DMS79 (cell line): ENCODE measurements at places on chromosomes 3 and 15.
A peak's percentile ranks its signal among the peaks of the same experiment; 100 is the strongest.

- no peak for DNase-seq
Measured at GRCh38 chr15:49430046-49430445, 7.0 kb downstream of the FGF7 start.

DNA sequence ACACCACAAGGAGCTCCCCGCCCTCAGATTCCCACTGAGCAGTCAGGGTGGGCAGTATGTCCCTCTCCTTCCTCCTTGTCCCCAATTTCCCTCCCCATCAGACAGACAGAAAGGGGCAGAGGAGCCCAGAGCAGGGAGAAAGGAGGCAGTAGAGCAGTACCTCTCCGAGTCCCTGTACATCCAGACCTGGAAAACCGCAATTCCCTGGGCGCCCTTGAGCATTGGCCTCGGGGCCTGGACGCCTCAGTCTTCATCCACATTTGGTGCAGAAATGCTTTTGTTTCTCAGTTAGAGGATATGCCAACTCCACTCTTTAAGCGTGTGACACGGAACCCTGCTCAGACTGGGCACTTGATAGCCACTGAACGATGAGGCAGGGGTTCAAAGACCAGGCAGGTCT is 5.9 kb downstream of the ISG20 start:
- DNase-seq = no peak

GRCh38 chr15:40441565-40442531 is 1.1 kb downstream of the BAHD1 start:
- no peak for DNase-seq

DNA sequence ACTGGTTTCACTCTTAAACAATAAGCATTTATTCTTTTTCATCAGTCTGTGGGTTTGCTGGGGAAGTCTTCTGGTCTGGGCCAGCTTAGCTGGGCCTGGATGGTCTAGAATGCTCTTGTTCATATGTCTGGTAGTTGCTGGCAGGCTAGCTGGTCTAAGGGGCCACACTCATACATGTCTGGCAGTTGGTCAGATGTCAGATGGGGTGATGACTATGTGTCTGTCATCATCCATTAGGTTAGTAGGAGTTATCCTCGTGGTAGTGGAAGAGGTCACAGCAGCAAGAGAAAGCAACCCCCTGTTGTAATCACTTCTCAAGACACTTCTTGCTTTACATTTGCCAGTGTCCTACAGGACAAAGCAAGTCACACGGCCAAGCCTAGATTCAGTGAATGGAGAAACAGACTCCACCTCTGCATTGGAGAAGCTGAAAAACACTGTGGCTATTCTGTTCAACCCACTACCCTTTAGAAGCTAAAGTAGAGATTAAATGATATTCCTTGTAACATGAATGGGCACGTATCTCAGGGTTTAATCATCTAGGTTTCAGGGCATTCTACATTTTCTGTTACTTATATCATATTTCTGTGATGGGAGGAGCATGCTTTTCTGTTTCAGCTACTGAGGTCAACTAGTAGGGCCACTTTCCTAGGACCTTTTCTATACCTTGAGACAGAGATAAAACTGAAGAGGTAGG is 5.5 kb upstream of the ARID3B start:
- no peak for DNase-seq

DNA sequence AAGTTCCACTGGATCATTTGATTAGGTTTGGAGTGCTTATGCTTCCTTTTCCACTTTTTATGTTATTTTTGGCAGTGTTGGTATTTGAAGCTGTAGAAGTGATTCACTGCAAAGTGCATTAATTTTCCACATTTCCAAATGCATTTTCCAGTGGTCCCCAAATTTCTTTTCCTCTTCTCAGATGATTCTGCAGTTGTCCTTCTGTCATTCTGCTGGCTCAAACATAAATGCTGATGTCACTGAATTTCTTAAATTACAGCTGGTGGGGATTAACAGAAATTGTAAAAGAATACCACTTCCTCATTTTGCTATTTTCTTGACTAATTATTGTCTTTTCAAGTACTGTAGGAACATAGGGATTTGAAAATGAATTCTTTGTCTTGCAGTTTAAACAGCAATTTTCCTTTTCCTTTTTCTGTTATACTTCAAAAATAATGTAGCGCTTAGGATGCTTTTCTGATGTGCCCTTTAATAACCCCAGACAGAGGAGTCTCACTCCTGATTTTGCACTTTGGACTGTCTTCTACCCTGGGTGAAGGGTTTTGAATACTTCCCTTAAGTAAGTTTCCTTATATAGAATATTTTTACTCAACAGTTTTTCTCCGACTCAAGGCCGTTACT is 25.0 kb downstream of the MITF start:
- no peak for DNase-seq

- no peak for DNase-seq
Measured at GRCh38 chr3:196707566-196707965, 4.5 kb downstream of the CEP19 start.

DNA sequence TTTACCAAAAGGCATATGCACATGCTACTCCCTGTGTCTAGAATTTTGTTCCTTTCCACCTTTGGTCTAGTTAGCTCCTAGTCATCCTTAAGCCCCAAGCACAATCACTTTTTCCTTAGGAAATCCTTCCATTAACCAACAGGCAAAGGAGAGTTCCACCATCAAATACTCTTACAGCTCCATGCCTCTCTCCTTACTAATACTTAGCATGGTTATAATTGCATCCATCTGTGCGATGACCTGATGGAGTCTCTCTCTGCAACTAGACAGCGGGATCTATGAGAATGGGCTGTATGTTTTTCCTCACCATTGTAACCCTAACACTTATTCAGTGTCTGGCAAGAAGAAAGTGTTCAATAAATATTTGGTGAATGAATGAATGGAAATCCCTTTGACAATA is 69.3 kb upstream of the SMAD3 start:
- no peak for DNase-seq

GRCh38 chr3:67937498-67938118 is 283.2 kb upstream of the SUCLG2 start:
- DNase-seq = no peak

- no peak for DNase-seq
Measured at GRCh38 chr3:175386630-175387029, 527.5 kb downstream of the NAALADL2 start.

DNA sequence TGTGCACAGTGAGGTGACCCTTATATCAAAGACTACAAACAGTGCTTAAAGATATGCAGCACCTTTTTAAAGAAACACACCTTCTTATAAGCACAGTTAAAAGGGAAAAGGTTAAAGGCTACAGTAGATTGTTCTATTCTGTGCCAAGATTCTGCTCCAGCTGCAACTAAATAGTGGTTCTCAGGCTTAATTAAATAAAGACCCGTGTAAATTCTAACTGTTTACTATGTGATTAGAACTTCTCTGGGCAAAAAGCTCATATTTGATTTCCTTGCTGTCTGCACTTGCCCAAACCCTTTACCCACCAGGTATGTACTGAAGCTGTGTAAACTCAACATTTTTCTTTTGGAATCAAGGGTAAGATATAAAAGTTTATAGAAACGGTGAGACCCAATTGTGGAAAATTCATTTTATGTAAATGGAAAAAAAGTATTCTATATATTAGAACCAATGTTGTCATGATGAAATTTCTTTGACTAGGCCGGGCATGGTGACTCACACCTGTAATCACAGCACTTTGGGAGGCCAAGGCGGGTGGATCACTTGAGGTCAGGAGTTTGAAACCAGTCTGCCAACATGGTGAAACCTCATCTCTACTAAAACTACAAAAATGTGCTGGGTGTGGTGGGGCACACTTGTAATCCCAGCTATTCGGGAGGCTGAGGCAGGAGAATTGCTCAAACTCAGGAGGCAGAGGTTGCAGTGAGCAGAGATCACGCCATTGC is 230.6 kb downstream of the MECOM start:
- no peak for DNase-seq

DNA sequence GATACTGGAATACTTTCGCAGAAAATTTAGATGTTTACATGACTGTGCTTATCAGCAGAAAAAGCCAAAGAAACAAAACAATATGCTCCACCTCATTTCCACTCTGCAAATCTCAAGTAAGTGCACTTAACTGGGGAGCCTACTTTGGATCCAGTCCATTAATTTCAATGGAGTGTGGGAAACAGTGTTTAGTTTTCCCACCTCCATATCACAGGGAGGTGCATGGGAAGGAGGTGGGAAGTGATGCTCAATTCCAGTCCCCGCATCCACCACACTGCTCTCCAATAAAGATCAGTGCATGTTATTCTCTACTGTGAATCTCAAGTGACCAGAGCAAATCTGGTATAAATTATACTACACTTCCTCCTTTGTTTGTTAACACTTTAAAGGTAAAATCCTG is 2.9 kb downstream of the NEDD4 start:
- peak; percentile 48 for DNase-seq

DNA sequence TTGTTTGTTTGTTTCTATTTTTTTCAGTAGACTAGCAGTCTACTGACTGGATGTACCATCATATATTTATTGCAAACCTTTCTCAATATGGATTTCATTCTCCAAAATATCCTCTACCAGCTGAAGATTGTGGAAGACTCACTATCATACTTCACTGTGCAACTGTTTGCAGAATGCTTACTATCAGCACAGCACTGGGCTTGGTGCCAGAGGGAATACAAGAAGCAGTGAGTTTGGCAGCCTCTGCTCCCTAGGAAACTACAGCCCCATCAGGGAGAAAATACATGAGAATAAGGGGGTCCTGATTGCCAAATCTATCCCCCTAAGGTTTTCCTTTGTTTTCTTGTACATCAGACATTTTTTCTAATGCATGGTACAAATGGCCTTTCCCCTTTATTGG is 27.5 kb downstream of the AQP9 start:
- no peak for DNase-seq

GRCh38 chr3:197504641-197505121 is 51.1 kb downstream of the BDH1 start:
- no peak for DNase-seq

- no peak for DNase-seq
Measured at GRCh38 chr15:28107111-28107903, 8.2 kb upstream of the OCA2 start.

DNA sequence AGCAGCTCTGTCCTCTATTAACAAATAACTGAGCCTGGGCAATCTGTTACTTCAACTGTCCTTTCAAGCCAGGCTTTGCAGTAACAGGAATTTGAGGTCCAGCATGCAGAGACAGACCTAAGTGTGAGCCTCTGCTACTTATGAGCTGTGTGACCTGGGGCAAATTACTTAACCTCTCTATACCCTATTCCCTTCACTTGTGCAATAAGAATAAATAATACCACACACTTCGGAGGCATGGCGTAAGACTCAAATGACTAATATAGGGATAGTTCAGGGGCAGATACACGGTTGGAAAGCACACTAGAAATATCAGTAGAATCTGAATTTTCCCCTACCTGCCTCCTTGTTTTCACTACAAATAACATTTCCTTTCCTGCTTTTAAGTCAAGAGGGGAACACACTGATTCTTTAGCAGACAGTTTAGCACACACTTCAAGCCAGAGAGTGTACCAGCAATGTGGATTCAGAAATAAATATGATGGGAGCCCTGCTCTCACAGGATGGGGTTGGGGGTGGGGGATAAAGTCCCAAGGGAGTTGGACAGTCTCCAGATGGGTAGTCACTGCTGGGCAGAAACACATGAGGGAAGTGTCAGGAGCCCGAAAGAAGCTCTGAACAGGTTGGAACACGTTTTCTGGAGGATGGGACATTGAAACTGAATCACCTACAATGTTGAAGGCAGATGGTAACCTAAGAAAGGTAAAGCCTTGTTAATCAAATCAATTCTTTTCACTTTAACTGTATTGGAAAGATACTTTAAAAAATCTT is 61.8 kb upstream of the RBP1 start:
- no peak for DNase-seq

DNA sequence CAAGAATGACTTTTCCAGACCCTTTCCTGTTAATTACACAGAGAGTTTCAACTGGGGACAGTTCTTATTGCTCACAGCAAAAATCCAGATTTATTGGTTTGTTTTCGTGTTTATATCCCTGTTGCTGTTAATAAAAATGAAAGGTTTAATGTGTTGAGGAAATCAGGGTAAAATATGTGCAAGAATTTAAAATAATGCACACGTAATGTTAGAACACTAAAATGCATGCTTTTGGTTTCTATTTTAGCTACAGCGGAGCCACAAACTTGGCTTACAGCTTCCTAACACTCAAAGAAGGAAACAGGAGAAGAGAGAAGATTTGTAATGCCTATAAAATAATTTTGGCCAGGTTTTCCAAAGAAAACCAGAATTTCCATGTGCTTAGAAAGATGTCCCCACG is 62.7 kb downstream of the CASR start:
- no peak for DNase-seq

- no peak for DNase-seq
Measured at GRCh38 chr3:52874160-52874701, 23.1 kb downstream of the STIMATE start.

DNA sequence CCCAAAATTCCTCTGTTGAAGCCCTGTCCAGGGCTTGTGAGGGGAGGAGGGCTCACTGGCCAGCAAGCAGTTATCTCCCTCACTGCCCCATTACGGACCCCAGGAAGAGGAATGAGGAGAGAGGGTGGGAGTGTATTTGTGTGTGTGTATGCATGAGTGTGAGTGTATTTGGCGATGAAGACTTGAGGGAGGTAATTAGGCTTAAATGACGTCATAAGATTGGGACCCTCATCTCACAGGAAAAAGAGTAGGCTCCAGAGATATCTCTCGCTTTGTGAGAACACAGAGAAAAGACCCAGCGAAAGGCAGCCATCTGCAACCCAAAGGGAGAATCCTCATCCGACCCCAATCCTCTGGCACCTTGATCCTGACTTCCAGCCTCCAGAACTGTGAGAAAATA is 32.2 kb downstream of the ADCY5 start:
- no peak for DNase-seq

DNA sequence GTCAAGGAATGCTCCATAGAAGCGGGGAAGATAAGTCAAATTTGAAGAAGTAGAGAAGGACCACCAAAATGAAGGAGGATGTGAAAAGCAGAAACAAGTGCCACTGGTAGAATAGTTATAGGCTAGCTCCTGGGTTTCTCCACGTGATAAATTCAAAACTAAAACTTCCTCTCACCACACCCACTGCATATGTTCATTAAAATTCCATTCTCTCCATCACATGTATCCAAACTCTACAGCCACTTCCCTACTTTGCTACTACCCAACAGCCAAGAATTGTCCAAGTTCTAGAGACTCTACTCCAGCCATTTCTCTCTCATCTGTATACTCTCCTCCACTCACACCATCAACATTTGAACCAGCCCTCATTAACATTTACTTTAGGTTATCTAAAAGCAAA is 60.5 kb downstream of the COL8A1 start:
- no peak for DNase-seq

GRCh38 chr3:177431525-177432176 is 234.4 kb upstream of the TBL1XR1 start:
- DNase-seq = peak; percentile 82

- no peak for DNase-seq
Measured at GRCh38 chr15:78988361-78988911, 43.6 kb upstream of the CTSH start.
